CD4-positive, alpha-beta T cell treated with Interleukin-6 for 4 hours (primary cell): ENCODE measurements at places on chromosomes 12 and 14.

DNA sequence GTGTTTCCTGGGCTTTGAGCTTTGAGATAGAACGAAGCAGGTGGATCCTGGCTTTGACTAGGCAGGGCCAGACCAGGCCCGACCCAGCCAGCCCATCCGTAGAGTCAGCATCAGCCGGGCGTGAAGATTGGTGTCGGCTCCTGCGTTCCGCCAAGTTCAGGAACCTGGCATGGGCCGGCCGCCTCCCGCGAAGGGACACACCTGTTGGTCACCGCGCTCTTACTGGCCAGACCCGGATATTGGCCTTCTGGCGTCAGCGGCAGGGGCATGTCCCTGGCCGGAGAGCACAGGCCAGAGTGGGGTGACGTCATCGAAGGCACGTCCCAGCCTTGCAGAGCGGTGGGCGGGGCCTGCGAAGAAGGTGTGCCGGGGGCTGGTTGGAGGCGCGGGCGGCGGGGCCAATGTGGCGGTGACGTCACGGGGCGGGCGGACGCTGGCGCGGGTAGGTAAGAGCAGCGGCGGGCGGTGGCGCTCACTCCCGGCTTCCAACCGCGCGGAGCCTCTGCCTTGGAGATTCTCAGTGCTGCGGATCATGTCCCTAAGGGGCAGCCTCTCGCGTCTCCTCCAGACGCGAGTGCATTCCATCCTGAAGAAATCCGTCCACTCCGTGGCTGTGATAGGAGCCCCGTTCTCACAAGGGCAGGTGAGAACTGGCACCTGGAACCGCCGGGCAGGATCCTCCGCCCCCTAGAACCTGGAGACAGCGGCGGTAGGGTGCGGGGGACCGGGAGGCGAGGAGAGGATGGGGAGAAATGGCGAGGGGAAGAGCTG lies at the start of gene ARG2:
Gene ARG2 (plus strand): TSS at position 475 of the 771 bp plus-strand sequence. CDS start 58 bp downstream, at position 533.
- peak; percentile 99 for DNase-seq

- no peak for DNase-seq
Observed at GRCh38 chr14:63504648-63505047, 38.5 kb downstream of the PPP2R5E start.

DNA sequence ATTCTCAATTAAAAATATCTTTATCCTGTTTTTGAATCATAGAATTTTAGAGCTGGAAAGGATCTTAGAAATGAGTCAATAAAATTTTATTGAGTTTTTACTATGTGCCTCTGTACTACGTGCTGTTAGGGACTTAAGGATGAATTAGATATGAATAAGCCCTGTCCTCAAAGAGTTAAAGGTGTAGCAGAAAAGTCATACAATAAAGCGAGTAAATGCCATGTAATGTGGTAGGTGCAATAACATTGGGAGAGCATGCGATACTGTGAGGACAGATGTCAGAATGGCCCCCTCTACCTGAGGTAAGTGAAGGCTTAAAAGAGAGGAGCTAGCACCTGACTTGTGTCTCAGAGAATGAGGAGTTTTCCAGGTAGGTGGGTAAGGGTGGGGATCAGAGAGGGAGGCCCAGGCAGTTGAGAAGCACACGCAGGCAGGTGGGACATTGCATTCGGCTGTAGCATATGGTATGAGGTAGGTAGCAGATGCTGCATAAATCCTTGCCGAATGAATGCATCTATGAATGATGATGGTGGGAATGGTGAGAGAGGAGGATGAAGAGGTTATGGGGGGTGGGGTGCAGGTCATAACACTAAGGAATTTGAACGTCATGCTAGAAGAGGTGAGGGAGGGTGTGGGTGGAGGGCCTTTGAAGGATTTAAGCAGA lies 35.4 kb upstream of the ATP23 start:
- DNase-seq: no peak

- DNase-seq: peak; percentile 60
Observed at GRCh38 chr12:92408072-92408900, 262.6 kb upstream of the BTG1 start.

GRCh38 chr12:47903151-47903611 lies 1.6 kb downstream of the VDR start:
- DNase-seq: peak; percentile 48

DNA sequence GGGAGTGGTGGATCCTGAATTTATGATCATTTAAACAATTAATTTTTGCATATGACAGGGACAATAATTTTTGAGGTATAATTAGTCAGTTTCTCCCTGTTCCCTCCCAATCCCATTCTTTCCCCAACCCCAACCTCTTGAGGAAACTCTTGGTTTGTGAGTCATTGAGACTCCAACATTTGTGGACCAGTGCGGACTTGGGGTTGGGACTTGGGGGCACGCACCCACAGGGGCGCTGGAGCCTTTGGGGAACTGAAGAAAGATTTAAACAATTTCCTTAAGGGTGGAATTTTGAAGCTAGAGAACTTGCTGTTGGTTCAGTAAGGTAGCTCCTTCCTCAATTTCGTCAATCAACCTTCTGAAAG lies 17.4 kb upstream of the PTGR2 start:
- DNase-seq: no peak

DNA sequence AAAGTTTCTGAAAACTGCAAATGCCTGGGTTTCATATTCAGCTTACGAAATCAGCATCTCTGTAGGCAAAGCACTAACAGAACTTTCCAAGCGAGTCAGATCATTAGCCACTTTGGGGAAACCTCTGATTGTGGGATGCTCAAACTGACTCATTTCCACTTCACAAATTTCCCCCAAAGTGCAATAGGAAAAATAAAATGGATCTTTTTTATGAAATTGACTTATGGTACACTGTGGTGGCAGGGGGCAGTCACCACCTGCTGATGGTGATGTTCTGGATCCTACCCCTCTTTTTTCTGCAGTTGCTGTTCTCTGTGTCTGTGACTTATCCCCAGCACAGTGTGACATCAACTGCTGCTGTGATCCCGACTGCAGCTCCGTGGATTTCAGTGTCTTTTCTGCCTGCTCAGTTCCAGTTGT lies 5.6 kb downstream of the TCTN1 start:
- DNase-seq: no peak

DNA sequence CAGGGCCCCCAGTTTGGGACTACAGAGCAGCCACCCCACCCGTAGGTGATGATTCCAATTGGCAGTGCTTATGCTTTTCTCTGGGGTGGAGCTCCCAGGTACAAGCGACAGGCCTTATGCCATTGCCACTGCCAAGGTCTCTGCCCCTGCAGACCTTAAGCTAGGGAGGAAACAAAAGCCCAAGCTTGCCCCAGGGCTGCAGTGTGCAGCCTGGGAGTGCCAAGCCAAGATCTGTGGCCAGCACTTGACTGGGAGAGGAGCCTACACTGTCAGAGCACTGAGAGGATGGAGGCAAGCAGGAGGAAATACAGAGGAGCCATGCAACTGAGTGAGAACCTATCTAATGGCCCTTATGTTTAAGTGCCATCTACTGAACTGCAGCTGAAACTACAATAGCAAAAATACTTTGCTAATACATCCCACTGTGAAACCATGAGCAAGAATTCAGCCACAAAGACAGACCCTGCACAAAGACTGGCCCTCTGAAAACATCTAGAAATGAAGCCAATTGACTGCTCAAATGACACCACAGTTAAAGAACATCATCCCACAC lies 17.7 kb upstream of the ASCL1 start:
- DNase-seq: no peak

GRCh38 chr12:104317538-104318210 lies 14.1 kb downstream of the EID3 start:
- DNase-seq: no peak

DNA sequence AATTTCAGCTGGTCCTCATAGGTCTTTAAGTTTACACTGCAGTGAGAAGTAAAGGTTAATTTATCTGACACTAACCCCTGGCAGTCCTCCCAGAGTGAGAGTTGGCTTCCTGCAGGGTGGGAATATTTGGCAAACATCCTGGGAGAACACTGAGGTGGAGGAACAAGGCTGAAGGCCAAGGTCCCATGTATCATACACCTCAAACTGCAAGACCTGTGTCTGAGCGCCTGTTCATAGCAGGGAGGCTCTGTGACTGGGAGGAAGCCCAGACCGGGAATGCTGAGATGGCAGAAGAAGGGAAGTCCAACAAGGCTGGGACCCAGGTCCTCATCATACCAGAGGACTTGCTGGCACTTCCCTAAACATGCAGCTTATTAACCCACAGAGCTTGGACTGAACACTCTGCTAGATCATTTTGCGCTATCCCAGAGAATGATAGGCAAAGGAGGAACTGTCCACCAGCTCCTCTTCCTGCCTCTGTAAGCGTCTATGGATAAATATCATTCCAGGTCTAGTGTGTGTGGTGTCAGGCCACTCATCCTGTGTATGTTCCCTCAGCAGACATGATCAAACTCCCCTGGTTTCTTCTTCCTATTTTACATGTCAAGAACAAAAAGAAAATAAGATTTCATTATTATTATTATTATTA lies 199.6 kb upstream of the CNOT2 start:
- DNase-seq: no peak

- no peak for DNase-seq
Observed at GRCh38 chr12:65816086-65816485, 8.2 kb upstream of the HMGA2 start.

DNA sequence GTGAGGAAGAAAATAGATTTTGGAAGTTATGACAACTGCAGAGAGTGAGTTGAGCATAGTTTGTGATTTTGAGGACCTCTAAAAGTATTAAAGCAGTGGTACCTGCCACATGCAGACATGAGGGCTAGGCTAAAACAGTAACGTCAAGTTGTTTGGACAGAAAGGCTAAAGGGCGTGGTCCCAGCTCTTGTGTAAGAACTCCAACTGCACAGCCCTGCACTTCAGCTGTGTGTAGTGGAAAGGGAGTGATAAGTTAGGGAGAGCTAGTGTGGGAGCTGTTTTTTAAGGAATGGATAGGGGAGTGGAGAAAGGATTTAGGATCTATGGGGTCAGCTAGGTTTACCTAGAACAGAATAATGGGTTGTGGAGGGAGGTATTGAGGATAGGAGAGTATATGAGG lies 39.5 kb downstream of the TESPA1 start:
- no peak for DNase-seq
